ENCODE measurements at places on chromosomes 7 and 10. TPM values are rescaled to one million over a fixed set of nuclear protein-coding genes. Genes with fewer than 3 reads are reported as not detected.
A peak's percentile ranks its signal among the peaks of the same experiment; 100 is the strongest.

DNA sequence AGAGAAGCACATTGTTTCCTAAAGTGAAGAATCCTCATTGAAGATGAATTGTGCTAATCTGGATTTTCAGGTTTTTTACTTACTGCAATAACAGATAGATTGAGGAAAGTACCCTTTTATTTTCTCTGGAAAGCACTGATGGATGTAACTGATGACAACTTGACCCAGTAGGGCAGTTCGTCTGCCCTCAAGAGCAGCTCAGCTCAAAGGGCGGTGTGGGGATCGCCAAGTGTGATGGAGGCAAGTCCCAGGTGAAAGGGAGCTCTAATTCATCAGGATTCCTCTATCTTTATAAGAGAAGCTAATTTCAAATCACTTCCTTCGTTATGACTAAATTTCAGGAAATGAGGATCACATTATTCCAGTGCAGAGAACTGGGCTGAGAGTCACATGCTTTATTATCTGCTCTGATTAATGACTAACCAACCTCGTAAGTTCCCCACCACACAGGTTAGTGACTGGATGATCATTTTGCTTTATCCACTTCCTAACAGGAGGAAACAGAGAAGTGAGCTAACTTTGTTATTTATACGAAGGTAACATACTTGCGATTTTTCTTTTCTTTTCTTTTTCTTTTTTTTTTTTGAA is 98.8 kb downstream of the PFKFB3 start:
- DNase-seq = no peak

DNA sequence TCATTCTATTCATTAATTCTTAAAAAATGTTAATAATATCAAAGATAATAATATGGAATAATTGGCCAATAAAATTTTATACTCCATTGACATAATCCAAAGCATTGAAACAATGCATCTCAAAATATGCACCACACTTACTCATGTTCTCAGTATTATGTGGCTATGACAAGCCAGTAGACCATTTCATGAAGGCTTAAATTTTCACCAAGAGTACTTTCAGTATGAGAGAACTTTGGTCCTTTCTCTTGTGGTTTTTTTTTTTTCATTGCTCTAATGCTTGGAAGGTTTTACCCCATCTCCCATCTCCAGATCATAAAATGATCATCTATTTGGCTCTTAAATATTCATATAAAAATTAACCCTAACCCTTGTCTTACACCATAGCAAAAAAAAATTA is 45.5 kb upstream of the TMEM140 start:
- DNase-seq = no peak

DNA sequence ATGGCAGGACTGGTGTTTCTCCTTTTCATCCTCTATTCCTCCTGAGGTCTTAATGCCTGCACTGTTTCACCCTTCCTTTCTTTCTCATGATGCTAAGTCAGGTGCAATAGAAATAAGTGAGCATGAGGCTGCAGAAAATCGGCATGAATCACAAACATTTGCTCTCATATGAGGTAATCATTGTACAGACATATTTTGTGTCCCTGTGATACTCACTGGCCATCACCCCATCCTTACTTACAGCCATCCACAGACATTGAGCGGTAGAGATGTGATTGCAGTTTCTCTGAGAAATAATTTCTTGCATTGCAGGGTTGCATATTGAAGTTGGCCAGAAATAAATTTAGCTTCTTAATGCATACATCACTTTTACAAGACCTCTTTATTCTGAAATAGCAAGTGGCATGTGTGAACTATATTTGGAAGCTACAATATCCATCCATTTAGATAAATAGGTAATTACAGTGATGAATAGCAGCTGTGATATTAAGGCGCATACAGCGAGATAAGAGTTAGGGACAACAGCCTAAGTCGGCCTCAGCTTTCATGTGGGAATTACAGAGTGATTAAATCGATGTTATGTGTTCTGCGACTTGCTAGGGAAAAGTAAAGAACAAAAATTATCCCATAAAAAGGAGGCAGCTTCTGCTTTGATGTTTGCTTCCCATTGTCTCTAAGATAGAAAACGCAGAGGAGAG is 612.6 kb downstream of the SORCS3 start:
- DNase-seq = no peak

- no peak for DNase-seq
These were observed 5.6 kb upstream of the PKD1L1 start for GRCh38 chr7:47953822-47954221.

GRCh38 chr10:1119027-1119426 is 62.8 kb downstream of the WDR37 start:
- DNase-seq = no peak

- no peak for DNase-seq
These were observed 23.0 kb upstream of the ITPRID1 start for GRCh38 chr7:31490796-31491314.

DNA sequence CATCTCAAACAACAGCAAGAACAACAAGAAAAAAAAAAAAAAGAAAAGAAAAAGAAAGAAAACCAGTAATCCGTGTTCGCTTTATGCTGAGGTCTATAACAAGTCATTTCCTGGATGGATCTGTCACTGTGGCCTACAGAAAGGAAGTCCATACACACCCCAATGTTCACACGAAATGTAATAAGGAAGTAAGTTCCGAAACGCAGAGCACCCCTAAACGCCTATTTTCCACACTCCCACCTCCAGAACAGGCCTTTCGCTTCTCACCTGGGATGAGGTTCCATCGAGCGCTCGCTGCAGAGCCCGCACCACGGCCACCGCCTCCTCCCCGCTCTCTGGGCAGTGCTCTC is 735 bp downstream of the ZNF394 start:
- DNase-seq = no peak

DNA sequence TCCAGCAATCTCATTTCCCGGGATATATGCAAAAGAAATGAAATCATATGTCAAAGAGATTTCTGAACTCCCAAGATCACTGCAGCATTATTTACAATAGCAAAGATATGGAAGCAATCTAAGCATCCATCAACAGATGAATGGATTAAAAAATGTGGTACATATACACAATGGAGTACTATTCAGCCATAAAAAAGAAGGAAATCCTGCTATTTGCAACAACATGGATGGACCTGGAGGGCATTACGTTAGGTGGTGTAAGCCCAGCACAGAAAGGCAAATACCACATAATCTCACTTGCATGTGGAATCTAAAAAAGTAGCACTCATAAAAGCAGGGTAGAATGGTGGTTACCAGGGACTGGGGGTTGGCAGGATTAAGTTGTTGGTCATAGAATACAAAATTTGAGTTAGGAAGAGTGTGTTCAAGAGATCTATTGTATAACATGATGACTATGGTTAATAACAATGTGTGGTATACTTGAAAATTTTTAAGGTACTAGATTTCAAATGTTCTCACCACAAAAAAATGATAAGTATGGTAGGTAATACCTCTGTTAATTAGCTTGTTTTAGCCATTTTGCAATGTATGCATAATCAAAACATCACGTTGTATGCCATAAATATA is 32.9 kb upstream of the EIF5AL1 start:
- DNase-seq = no peak

GRCh38 chr7:100626530-100627237 is 14.3 kb downstream of the MOSPD3 start:
- DNase-seq = peak; percentile 54

Gene GRM3
- total RNA-seq = 1.4 TPM

DNA sequence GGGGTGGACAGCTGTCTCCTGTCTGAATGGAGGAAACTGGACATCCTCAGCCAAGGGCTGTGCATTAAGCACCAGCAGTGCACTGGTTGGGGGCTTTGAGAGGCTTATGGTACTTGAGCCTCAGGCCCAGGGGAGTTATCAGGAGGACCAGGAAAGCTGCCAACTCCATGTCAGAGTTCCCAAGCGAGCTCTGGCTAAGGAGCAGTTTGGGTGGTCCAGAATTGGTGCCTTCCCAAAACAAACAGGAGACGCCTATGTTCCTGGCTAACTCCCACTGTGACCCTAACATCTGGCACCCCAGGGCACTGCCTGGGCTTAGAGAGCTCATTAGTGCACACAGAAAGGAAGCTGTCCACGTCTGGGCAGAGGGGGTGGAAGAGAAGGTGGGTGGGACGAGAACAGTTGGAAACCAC is 408.6 kb upstream of the NPVF start:
- DNase-seq = no peak
